A549 treated with Hydrocortisone at 1 μM for 4 hours (cell line): ENCODE measurements at places on chromosomes 7 and 10. TPM values are rescaled to one million over a fixed set of nuclear protein-coding genes. Genes with fewer than 3 reads are reported as not detected.

The LIPJ gene
- not detected in 5 replicates for total RNA-seq

The CNTNAP2 gene
- total RNA-seq = 0.01 to 0.10 TPM (median 0.02 TPM) in 3 of 5 replicates, not detected in the others

The ADCYAP1R1 gene
- 0.06 to 0.10 TPM in 2 of 5 replicates, not detected in the others for total RNA-seq

The TAS2R4 gene
- 0.06 to 0.18 TPM (median 0.10 TPM) in 5 replicates for total RNA-seq

The THSD7A gene
- 1.3 to 2.7 TPM (median 2.2 TPM) in 5 replicates for total RNA-seq

The FZD8 gene
- 3.6 to 5.3 TPM (median 4.9 TPM) in 5 replicates for total RNA-seq

The PPRC1 gene
- 53.7 to 60.3 TPM (median 55.8 TPM) in 5 replicates for total RNA-seq

The USP54 gene
- total RNA-seq = 8.0 to 13.5 TPM (median 11.1 TPM) in 5 replicates

The IL15RA gene
- total RNA-seq = 2.0 to 2.9 TPM (median 2.5 TPM) in 5 replicates

The OR13A1 gene
- 0.05 TPM in 1 of 5 replicates, not detected in the others for total RNA-seq

The MEIG1 gene
- 0.43 to 0.91 TPM (median 0.90 TPM) in 5 replicates for total RNA-seq

The CCSER2 gene
- total RNA-seq = 9.6 to 13.1 TPM (median 10.8 TPM) in 5 replicates

The SH3PXD2A gene
- 0.78 to 1.1 TPM (median 1.1 TPM) in 5 replicates for total RNA-seq

The ADRA2A gene
- 0.06 to 0.11 TPM (median 0.07 TPM) in 4 of 5 replicates, not detected in the other for total RNA-seq

The SPDYE8 gene
- not detected in 5 replicates for total RNA-seq

The AGR3 gene
- not detected in 5 replicates for total RNA-seq

The PHYHIPL gene
- total RNA-seq = 0.16 to 0.52 TPM (median 0.39 TPM) in 5 replicates

The CUEDC2 gene
- 60.2 to 67.8 TPM (median 64.1 TPM) in 5 replicates for total RNA-seq

The RNF32 gene
- total RNA-seq = 1.2 to 2.2 TPM (median 1.3 TPM) in 5 replicates

The CALML3 gene
- not detected in 5 replicates for total RNA-seq

The AGK gene
- 26.8 to 39.2 TPM (median 29.6 TPM) in 5 replicates for total RNA-seq

The PNLIPRP1 gene
- total RNA-seq = not detected in 5 replicates

The NKX2-3 gene
- total RNA-seq = 0.05 TPM in 1 of 5 replicates, not detected in the others

The SNX10 gene
- 4.6 to 5.8 TPM (median 5.0 TPM) in 5 replicates for total RNA-seq

The NEBL gene
- 8.1 to 11.9 TPM (median 10.9 TPM) in 5 replicates for total RNA-seq

The VTI1A gene
- total RNA-seq = 11.5 to 15.8 TPM (median 13.2 TPM) in 5 replicates

The ARL3 gene
- 13.2 to 15.4 TPM (median 14.6 TPM) in 5 replicates for total RNA-seq

The KLF14 gene
- 0.03 to 0.07 TPM (median 0.05 TPM) in 4 of 5 replicates, not detected in the other for total RNA-seq

The BLVRA gene
- 68.8 to 84.5 TPM (median 74.3 TPM) in 5 replicates for total RNA-seq

The HOXA3 gene
- total RNA-seq = 3.7 to 6.1 TPM (median 5.6 TPM) in 5 replicates

The GRID2IP gene
- 0.02 TPM in 1 of 5 replicates, not detected in the others for total RNA-seq

The RBM48 gene
- 5.7 to 8.3 TPM (median 6.0 TPM) in 5 replicates for total RNA-seq

The PLCE1 gene
- 5.8 to 8.5 TPM (median 7.7 TPM) in 5 replicates for total RNA-seq

The ANXA8L1 gene
- 94.4 to 128 TPM (median 105 TPM) in 5 replicates for total RNA-seq

The TBL2 gene
- total RNA-seq = 49.3 to 61.5 TPM (median 51.4 TPM) in 5 replicates

The IFIT1B gene
- total RNA-seq = not detected in 5 replicates

The SGMS1 gene
- 43.7 to 62.1 TPM (median 53.1 TPM) in 5 replicates for total RNA-seq

The VIM gene
- 1,596 to 1,715 TPM (median 1,648 TPM) in 5 replicates for total RNA-seq

The NOS3 gene
- total RNA-seq = 0.33 to 0.51 TPM (median 0.38 TPM) in 5 replicates

The FFAR4 gene
- total RNA-seq = 0.06 to 0.12 TPM (median 0.08 TPM) in 5 replicates

The STEAP1 gene
- total RNA-seq = 14.6 to 17.1 TPM (median 16.1 TPM) in 5 replicates

The CYP2C8 gene
- total RNA-seq = not detected in 5 replicates

The ZNF365 gene
- total RNA-seq = 0.83 to 1.2 TPM (median 1.0 TPM) in 5 replicates
